ENCODE measurements at places on chromosomes 2 and 18. TPM values are rescaled to one million over a fixed set of nuclear protein-coding genes. Genes with fewer than 3 reads are reported as not detected.

CRYBA2 gene
- not detected for total RNA-seq

VWA3B gene
- total RNA-seq = not detected

SKA1 gene
- total RNA-seq = 3.0 TPM

CGREF1 gene
- 9.3 TPM for total RNA-seq

SIGLEC15 gene
- total RNA-seq = 8.4 TPM

INPP5D gene
- total RNA-seq = 0.98 TPM

WNT10A gene
- not detected for total RNA-seq

ALK gene
- total RNA-seq = 0.27 TPM

ANKRD23 gene
- 6.0 TPM for total RNA-seq

AKAIN1 gene
- not detected for total RNA-seq

NDC80 gene
- 5.0 TPM for total RNA-seq

ALLC gene
- total RNA-seq = not detected

CYB5A gene
- total RNA-seq = 38.8 TPM

REG1B gene
- not detected for total RNA-seq

PCARE gene
- total RNA-seq = under 0.01 TPM

OBSL1 gene
- 90.4 TPM for total RNA-seq

ARID5A gene
- total RNA-seq = 7.8 TPM

C2orf78 gene
- total RNA-seq = not detected

RAD51AP2 gene
- total RNA-seq = not detected

BCL11A gene
- total RNA-seq = 0.09 TPM

TMEM200C gene
- total RNA-seq = 0.33 TPM

UGT1A9 gene
- total RNA-seq = not detected

SLC4A5 gene
- total RNA-seq = 0.45 TPM

C2orf72 gene
- not detected for total RNA-seq

CCDC68 gene
- 7.4 TPM for total RNA-seq

ALMS1 gene
- total RNA-seq = 28.2 TPM

LHCGR gene
- total RNA-seq = not detected

UPP2 gene
- not detected for total RNA-seq

RGPD4 gene
- 0.16 TPM for total RNA-seq

DNAJC5G gene
- not detected for total RNA-seq

FNDC4 gene
- 7.3 TPM for total RNA-seq

SERPINB11 gene
- not detected for total RNA-seq

STPG4 gene
- not detected for total RNA-seq

MAIP1 gene
- 5.6 TPM for total RNA-seq

CCBE1 gene
- 16.2 TPM for total RNA-seq

ALPG gene
- total RNA-seq = not detected

CD226 gene
- total RNA-seq = 0.99 TPM

ASXL3 gene
- not detected for total RNA-seq

HNMT gene
- total RNA-seq = 32.2 TPM

C2orf42 gene
- total RNA-seq = 26.9 TPM

SOX11 gene
- total RNA-seq = not detected

C2orf80 gene
- not detected for total RNA-seq

C2orf15 gene
- not detected for total RNA-seq
